Suppressor macrophage (primary cell): ENCODE measurements at places on chromosomes 12 and 14.

DNA sequence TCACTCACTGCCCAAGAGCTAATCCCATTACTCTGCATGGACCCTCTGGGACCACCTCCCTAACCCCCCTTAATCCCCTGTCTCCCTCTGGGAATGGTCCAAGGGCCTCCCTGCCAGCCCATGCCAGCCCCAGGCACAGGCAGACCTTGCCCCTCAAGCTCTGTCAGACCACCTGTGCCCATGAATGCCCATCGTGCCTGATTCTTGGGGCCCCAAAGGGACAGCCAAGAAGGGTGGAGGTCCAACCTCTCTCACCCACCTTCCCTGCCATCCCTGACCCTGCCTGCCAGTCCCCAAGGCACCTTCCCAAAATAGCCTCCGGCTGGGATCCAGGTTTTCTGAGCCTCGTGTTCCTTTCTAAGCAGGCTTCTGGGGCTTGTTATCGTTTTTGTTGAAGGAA lies 20.8 kb upstream of the VSX2 start:
- DNase-seq, result no peak

GRCh38 chr14:97900196-97900854 lies 1103.1 kb downstream of the VRK1 start:
- no peak for DNase-seq

- DNase-seq, result no peak
Observed at GRCh38 chr14:101173698-101174521, 270.4 kb upstream of the RTL1 start.

DNA sequence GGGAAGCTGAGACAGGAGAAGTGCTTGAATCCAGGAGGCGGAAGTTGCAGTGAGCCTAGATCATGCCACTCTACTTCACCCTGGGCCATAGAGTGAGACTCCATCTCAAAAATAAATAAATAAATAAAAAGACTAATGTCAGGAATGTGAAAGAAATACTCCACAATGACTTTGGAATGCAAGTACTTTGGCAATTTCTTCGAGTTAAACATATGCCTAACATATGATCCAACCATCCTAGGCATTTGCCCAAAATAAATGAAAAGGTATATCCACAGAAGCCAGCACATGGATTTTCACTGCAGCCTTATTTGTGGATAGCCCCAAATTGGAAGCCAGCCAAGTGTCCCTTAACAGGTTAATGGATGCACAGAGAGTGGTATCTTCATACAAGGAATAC lies 357.9 kb upstream of the TMEM132C start:
- no peak for DNase-seq

DNA sequence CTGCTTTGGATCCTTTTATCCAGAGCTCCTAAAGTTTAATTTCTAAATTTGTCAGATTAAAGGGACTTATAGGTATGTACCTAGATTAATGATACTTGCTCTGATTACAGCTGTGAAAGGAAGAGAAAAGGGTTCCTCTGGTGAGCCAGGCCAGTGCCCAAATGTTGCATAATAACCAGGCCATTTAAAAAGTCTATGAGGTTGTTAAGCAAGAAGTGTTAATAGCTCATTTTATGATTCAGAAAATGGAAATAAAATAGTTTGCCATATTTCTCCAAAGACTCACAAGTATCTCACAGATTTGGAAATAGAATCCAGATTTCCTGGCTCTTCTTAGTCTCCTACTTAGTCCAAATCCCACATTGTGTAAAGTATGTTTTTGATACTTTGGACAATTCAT lies 67.6 kb downstream of the SLC38A6 start:
- no peak for DNase-seq

GRCh38 chr12:102685841-102686240 lies 205.5 kb upstream of the IGF1 start:
- DNase-seq, result no peak

GRCh38 chr12:46523863-46524770 lies 151.5 kb upstream of the SLC38A2 start:
- DNase-seq, result no peak

GRCh38 chr12:13030541-13031291 lies 13.5 kb upstream of the FAM234B start:
- no peak for DNase-seq

GRCh38 chr14:65993103-65993502 lies 493.1 kb upstream of the CCDC196 start:
- no peak for DNase-seq

DNA sequence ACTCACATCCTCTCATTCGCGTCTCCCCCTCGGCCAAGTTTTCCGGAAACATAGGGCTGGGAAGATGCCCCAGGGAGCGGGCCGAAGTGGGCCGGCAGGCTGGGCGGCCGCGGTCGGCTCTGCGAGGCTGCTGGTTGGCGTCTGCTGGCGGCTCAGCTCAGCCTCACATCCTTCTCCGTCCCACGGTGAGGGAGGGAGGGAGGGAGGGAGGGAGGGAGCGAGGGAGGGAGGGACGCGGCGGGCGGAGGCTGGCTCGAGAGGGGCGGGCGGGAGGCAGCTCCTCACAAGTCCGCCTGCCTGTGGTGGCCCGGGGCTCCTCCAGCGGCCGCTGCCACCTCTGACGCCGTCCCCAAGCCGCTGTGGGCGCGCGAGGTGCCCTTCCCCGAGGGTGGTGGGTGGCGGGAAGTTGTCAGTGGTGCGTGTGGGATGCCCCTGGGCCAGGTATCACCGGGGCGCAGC lies 93.8 kb downstream of the RFLNA start:
- DNase-seq, result peak; percentile 90

DNA sequence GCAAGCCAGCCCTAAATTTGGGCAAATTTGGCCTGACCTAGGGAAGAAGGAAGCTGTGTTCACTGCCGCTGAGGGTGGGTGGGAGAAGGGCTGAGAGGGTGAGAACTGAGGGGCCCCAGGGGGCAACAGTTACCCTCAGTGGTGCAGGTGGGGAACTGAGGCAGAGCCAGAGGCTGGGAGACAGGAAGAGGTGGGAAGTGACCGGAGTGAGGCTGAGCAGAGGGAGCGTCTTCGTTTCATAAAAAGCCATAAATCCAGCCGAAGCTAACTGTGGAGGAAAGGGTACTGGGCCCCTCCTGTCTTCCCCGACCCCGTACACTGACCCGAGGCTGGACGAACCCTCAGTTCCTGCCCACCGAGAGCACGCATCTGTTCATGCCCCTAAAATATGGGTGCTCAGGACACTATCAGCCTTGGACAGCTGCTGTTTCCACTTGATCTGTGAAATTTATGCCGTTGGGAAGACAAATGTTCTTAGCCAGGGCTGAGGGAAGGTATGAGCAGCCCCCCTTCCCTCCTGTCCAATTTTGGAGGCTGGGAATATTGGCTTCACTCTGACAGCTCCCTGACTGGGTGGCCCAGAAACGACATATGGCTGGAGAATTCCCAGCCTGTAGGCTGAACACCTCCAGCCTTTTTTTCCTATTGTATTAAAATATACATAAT lies 116.5 kb downstream of the KIF26A start:
- DNase-seq, result no peak

DNA sequence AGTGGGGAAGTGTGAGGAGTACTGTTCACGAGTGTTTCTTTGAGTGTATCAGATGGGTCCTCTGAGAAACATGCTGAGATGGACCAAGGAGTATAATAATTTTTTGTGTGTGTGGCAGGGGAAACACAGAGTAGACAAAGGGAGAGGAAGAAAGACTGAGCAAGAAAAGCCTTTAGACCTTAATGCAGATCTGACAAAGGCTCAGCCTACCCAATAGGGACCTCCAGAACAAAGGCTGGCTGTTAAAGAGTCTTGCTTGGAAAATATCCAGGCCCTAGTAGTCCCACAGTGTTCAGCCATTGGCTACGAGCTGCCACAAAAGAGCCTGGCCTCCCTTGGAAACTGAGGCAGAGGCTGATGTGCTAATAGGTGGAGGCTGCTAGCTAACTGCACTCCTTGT lies 13.5 kb downstream of the COQ5 start:
- DNase-seq, result no peak

DNA sequence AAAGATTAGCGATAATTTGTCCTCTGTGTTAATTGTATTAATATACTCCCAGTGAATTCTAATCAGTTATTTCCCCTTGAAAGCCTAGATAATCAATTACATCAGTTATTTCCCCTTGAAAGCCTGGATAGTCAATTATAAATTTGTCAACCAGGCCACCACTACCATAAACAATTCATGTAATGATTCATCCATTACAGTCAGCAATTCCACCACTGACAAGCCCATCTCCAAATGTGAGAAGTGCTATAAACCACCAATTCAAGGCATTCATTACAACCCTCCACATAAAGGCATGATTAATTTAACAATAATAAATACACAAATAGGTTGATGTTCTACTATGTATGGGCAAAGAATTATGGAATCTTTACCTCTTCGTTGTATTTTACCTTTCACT lies 40.9 kb downstream of the INTS13 start:
- DNase-seq, result no peak
